Putamen (tissue), 1 donor: ENCODE measurements at places on chromosomes 12 and 14.

DNA sequence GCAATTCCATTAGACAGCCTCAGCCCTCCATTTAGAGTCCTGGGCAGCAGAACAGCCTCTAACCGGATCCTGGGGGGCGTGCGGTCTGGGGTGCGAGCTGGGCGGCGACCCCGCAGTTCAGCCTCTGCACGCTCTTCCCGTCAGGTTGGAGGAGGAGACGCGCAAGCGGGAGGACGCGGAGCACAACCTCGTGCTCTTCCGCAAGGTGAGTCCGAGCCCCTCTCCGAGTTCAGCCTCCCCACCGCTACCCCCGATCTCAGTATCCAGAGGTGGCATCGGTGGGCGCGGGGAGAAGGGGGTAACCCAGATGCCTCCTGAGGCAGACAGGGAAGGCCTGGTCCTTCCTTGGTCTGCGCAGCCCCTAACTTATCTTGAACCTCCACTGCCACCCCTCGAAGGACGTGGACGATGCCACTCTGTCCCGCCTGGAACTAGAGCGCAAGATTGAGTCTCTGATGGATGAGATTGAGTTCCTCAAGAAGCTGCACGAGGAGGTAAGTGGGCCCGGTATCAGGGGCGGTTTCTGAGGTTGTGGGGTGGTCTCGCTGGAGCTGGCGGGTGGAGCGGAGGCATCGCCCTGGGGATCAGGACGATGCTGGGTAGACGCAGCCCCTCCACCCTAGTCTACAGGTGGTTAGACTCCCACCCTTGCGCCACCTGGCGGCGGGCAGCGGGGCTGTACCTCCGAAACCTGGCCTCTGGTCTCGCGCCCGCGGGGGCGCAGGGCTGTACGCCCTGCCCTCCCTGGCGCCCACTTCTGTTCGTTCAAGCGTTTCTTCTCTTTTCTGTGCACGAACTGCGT is 1.3 kb downstream of the PRPH start:
- no peak for DNase-seq

DNA sequence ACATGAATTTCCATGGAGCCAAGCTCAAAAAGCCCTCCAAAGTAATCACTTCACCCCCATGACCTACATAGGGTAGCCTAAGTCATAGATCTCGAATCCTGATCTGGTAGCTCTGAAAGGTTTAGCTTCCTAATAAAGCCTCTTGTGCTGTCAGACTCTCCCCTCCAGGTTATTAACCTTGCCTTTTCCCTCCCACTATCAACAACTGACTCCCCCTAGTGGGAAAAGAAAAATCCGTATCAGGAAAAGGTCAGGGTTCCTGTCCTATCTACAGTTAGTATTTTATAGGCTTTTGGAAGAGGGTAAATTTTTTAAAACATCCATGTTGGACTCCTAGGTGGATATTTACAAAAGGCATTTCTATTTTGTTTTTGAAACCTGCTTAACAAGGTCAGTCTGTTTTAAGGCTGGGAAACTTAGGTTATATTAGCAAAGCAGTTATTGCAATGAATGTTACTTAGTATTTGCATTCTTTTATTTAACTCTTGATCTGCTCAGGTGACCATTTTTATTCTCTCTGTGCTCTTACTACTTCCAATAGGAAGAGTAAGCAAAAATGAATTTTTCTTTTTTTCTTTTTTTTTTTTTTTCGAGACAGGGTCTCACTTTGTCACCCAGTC is 8.0 kb downstream of the YY1 start:
- peak; percentile 11 for DNase-seq

- no peak for DNase-seq
Observed at GRCh38 chr12:85531341-85531740, 251.3 kb downstream of the ALX1 start.

GRCh38 chr12:126512916-126513913 is 1448.0 kb downstream of the AACS start:
- DNase-seq = no peak

- peak; percentile 71 for DNase-seq
Observed at GRCh38 chr12:45543887-45544286, 185.6 kb upstream of the ARID2 start.

DNA sequence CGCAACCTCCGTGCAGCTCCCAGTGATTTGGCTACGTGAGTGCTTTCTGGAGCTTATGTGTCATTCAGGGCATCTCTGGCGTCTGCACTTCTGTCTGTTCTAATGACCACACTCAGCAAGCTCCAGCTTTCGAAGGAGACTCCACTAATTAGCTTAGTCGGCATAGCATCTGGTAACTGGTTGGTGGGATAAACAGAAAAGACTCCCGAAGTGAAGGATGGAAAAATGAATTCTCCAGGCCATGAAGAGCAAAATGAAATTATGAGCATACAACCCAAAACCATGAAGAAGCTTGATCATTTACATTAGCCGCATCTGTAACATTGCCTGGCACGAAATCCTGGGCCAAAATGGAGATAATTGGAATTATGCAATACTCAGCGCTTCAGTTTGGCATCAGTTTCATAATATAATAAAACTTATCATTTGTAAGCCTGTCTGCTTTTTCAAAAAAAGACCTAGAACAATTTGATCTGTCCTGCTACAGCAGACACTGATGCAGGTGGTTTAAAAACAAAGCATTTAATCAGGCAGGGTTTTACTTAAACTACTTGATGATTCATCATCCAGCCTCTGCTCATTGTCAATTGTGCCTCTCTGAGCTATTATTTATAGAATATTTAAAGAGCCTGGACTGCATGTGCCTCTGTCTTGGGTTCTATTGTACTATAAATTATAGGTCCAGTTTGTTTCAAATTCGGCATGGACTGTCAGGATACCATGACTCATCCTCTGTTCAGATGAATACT is 87.4 kb downstream of the SYT1 start:
- peak; percentile 23 for DNase-seq

DNA sequence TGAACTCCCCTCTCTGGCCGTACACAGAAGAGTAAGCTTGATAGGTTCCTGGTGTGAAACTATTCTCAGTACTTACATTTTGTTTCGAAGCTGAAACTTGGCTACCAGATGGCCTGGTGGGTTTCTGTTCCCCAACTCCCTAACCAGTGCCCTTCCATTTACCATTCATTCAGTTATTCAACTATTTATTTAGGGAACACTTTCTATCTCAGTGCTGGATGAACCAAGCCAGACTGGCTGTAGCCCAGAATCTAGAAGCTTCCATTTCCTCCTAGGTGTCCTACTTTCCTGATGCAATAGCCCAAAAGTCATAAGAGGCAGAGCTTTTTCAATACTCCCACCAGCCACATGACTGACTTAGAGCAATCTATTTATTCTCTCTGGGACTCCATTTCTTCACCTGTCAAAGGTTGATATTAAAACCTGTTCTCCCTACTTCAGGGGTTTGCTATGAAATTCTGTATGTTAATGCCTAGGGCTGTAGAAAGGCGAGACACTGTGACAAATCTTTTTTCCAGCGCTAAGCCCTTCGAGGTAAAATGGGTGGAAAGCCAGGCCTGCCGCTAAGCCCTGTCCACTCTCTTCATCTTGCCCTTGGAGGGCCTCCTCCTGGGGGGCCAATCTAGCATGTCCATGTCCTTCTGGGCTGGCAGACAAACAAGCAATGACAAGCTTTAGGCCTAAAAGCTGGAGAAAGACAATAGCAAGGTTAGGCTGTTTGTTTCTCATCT is 8.1 kb upstream of the IRF2BPL start:
- DNase-seq = peak; percentile 70

GRCh38 chr12:92277795-92278194 is 132.1 kb upstream of the BTG1 start:
- no peak for DNase-seq

DNA sequence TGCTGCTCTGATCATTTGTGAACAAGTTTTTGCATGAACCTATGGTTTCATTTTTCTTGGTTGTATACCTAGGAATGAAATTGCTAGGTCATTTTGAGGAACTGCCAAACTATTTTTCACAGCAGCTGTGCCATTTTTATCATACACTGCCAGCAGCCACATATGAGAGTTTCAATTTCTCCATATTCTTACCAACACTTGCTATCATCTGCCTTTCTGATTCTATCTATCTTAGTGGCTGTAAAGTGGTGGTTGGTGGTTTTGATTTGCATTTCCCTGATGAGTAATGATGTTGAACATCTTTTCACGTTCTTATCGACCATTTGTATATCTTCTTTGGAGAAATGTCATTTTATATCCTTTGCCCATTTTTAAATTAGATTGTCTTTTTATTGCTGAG is 146.1 kb downstream of the C12orf75 start:
- no peak for DNase-seq

GRCh38 chr12:64057706-64058105 is 164.4 kb downstream of the KICS2 start:
- DNase-seq = no peak

- no peak for DNase-seq
Observed at GRCh38 chr14:51534610-51535011, 117.1 kb upstream of the FRMD6 start.

DNA sequence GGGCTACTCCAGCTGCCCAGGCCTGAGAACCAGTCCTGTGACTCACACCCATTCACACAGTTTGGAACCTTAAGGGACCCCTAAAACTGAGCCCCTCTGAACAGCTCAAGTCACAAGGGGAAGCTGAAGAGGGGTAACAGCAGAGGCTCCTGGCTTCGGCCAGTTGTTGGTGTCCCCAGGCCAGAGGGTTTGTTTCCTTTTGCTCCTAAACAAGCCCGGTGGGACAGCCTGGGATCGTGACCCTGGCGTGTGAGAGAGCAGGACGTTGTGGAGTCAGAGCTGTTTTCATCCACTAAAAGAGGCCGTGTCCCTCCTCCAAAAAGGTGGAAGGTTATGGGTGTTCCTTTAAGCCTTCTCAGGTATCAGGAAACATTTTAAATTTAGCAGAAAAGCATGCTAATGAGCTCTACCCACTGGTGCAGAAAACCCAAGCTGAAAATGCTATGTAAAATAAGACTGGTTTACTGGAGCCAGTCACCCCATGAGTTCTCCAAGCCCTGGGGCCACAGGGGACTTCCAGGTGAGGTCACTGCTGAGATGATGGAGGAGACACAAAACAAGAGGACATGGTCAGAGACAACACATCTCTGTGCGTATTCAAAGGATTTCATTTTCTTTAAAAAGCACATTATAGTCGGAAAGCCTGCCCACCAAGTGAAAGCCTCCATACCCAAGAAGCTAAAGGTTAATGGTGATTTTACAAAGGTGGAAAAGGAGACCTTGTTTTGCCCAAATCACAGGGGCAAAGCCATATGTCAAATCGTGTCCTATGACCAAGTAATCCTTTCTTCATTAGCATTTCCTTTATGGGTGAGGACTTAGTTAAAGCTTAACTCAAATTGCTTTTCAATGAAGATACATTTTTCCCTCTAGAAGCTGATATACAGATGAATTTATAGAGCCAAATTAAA is 14.1 kb downstream of the PRKAB1 start:
- DNase-seq = no peak
